ENCODE measurements at places on chromosomes 7 and 10. TPM values are rescaled to one million over a fixed set of nuclear protein-coding genes. Genes with fewer than 3 reads are reported as not detected.

GRCh38 chr10:44369296-44369695, 15.6 kb downstream of the CXCL12 start:
- H3K36me3 ChIP-seq: no peaks in the 10 kb centered on the region
- H3K4me3 ChIP-seq: no peak overlapping the region
- peaks cover 20% of the 10 kb centered on the region for H3K4me1 ChIP-seq
- DNase-seq: no peak

DNA sequence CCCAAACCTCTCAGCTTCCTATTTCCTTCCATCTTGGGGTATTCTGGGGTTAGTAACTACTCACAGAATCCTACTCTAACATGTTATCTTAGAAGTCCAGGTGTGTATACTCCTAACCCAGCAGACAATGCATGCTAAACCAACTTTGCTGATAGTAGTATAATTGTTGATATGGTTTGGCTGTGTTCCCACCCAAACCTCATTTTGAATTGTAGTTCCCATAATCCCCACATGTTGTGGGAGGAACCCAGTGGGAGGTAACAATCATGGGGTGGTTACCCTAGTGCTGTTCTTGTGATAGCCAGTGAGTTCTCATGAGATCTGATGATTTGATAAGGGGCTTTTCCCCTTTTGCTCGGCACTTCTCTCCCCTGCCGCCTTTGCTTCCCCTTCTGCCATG, 135.1 kb downstream of the CHRM2 start:
- H3K27me3 ChIP-seq: no peaks in the 10 kb centered on the region
- H3K36me3 ChIP-seq: no peaks in the 10 kb centered on the region
- no peak overlapping the region for H3K27ac ChIP-seq
- DNase-seq: no peak

DNA sequence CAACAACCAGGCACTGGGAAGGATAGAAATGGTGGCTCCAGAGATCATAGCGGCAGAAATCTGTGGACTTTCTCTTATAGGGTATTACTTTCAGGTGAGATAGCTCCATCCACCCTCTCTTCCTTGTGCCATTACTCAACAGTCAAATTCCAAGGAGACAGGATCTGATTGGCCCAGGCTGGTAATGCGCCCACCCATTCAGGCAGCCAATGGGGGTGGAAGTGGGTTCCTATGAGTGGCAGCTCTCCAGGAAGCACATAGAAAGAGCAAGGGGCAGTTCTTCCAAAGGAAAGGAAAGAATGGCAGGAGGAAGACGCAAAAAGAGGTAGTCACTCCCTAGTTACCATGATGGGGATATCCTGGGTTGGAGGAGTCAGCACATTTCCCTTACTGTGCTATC, 94.4 kb downstream of the STRA8 start:
- H3K4me3 ChIP-seq: no peak overlapping the region
- DNase-seq: no peak
- no peaks in the 10 kb centered on the region for H3K4me1 ChIP-seq
- H3K36me3 ChIP-seq: no peaks in the 10 kb centered on the region
- no peak overlapping the region for H3K27ac ChIP-seq
- peaks cover 4% of the 10 kb centered on the region for H3K27me3 ChIP-seq

Gene PLCE1
- total RNA-seq: 5.7 TPM

Gene POT1
- total RNA-seq: 23.6 TPM

- H3K4me3 ChIP-seq: peak overlapping the region; percentile 88
- no peak overlapping the region for H3K27ac ChIP-seq
- H3K27me3 ChIP-seq: peaks cover 30% of the 10 kb centered on the region
- peaks cover 12% of the 10 kb centered on the region for H3K4me1 ChIP-seq
Measured at GRCh38 chr10:58511765-58512490, 744 bp upstream of the BICC1 start.

GRCh38 chr7:137772748-137773147, 74.0 kb downstream of the DGKI start:
- no peaks in the 10 kb centered on the region for H3K36me3 ChIP-seq
- no peaks in the 10 kb centered on the region for H3K27me3 ChIP-seq
- no peak overlapping the region for H3K27ac ChIP-seq
- H3K4me1 ChIP-seq: peaks cover 9% of the 10 kb centered on the region
- H3K4me3 ChIP-seq: no peak overlapping the region
- no peak for DNase-seq

- no peaks in the 10 kb centered on the region for H3K27me3 ChIP-seq
- peaks cover 41% of the 10 kb centered on the region for H3K4me1 ChIP-seq
- no peak overlapping the region for H3K27ac ChIP-seq
- H3K36me3 ChIP-seq: no peaks in the 10 kb centered on the region
Measured at GRCh38 chr10:60346661-60347060, 43.0 kb downstream of the ANK3 start.

Gene AHR
- 12.1 TPM for total RNA-seq

DNA sequence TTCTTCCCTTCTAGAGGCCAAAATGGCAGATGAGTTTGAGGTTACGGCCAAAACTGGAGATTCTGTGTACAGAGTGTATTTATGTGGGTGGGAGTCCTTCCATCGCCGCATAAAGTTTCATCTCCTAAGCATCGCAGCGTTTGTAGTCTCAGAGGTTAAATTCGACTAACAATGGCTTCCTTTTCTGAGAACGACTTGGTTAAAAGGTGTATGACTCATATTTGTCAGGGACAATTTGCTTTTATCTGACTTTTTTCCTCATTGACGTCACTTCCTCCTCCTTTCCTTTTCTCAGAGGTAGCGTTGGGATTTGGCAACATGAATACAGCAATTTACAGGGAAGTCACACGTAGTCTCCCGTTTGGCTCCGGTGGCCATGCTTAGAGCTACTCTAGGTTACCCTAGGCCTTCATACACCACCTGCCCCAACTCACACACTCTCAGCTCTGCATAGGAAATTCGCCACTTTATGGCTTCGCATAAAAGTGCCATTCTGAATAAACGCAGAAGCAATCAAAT, 37.6 kb upstream of the TCF7L2 start:
- no peaks in the 10 kb centered on the region for H3K36me3 ChIP-seq
- H3K4me3 ChIP-seq: no peak overlapping the region
- H3K27ac ChIP-seq: no peak overlapping the region
- DNase-seq: no peak
- H3K27me3 ChIP-seq: peaks cover 2% of the 10 kb centered on the region

- no peaks in the 10 kb centered on the region for H3K36me3 ChIP-seq
- peaks cover 11% of the 10 kb centered on the region for H3K27me3 ChIP-seq
- DNase-seq: no peak
- peaks cover 4% of the 10 kb centered on the region for H3K4me1 ChIP-seq
- H3K4me3 ChIP-seq: no peak overlapping the region
Measured at GRCh38 chr10:71307469-71308085, 11.5 kb upstream of the SLC29A3 start.

GRCh38 chr10:62082729-62083411, 181.4 kb downstream of the ARID5B start:
- peak overlapping the region; percentile 94 for H3K27ac ChIP-seq
- peaks cover 12% of the 10 kb centered on the region for H3K36me3 ChIP-seq
- H3K4me1 ChIP-seq: peaks cover 41% of the 10 kb centered on the region
- no peak for DNase-seq

DNA sequence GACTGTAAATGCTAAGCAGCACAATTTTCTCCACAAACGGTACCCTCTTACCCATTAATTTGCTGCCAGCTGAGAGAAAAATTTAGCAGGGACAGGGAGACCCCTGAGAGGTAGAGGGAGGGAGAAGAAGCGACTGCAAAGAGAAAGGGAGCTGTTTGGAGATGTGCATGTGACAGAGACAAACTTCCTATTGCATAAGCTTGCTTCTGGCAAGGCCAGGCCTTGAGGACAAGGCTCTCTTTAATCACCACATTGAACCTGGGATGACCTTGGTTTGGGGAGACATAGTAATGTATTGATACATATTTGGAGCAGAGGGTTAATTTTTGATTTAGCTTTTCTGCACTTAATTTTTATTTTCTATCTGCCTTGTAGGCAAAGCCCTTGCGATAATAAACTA, 31.1 kb upstream of the HIBADH start:
- H3K4me3 ChIP-seq: peak overlapping the region; percentile 23
- peaks cover 15% of the 10 kb centered on the region for H3K4me1 ChIP-seq
- no peak overlapping the region for H3K27ac ChIP-seq
- no peaks in the 10 kb centered on the region for H3K36me3 ChIP-seq
- DNase-seq: no peak

DNA sequence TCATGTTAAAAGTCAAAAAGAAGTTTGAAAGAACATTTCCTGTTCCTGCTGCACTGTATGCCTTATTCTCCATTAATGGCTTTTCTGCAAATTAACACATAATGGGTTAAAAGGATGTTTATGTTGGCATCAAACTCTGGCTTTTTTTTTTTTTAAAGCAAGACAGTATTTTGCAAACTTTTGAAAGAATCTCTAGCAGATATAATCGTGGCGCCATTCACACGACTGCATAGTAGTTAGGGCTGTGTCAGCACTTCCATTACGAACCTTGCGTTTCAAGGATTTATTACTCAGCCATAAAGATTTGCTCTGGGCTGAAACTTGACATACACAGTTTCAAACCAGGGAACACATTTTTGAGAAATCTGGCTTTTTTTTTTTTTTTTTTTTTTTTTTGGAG, 207.8 kb downstream of the DYNC1I1 start:
- H3K4me1 ChIP-seq: no peaks in the 10 kb centered on the region
- H3K4me3 ChIP-seq: no peak overlapping the region
- peaks cover 14% of the 10 kb centered on the region for H3K27me3 ChIP-seq

DNA sequence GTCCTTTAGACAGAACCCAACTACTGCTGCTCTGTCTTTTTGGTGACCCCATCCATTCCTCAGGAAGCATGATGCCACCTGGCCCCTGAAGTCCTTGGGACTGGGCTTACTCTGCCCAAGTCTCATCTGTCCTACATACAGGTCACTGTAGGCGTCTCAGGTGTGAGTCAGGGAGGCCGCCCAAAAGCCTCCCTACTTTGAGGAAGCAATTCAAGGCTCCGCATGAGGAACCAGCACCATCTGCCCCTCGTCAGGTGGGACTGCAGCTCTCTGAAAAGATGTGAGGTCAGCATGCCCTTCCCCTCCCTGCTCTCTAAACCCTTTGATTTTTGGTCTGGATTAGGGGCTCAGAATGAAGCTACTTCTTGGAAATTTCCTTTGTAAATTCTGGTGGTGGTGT, 354.8 kb downstream of the CXCL12 start:
- no peaks in the 10 kb centered on the region for H3K36me3 ChIP-seq
- H3K27me3 ChIP-seq: no peaks in the 10 kb centered on the region
- H3K4me3 ChIP-seq: no peak overlapping the region
- DNase-seq: no peak
- no peak overlapping the region for H3K27ac ChIP-seq

Gene COL1A2
- 110 TPM for total RNA-seq

GRCh38 chr10:5555021-5555510, 30.3 kb downstream of the CALML3 start:
- no peaks in the 10 kb centered on the region for H3K27me3 ChIP-seq
- no peak overlapping the region for H3K4me3 ChIP-seq
- DNase-seq: no peak
- peaks cover 27% of the 10 kb centered on the region for H3K4me1 ChIP-seq
- no peaks in the 10 kb centered on the region for H3K36me3 ChIP-seq
- peak overlapping the region; percentile 27 for H3K27ac ChIP-seq

DNA sequence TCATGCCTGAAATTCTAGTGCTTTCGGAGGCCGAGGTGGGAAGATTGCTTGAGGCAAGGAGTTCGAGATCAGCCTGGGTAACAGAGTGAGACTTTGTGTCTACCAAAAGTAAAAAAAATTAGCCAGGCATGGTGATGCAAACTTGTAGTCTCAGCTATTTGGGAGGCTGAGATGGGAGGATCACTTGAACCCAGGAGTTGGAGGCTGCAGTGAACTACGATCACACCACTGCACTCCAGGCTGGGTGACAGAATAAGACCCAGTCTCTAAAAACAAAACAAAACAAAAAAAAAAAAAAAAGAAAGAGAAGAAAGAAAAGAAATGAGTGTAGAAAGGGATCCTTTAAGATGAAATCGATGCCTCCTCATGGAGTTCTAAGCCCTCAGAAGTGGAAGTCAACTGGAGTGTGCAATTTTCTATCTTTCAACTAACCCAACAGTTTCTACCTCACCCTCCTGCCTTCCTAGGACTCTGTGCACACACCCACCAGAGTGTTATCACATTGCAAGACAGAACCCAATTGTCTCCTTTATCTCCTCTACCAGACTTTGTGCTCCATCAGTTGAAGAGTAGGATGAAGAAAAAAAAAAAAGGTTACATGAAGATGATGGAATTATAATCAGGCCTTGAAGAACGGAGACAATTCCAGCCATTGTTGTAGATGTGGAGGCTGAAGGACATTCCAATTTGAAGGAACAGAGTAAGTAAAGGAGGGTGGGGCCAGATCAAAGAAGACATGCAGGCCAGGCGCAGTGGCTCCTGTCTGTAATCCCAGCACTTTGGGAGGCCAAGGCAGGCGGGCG, 26.9 kb downstream of the NYAP1 start:
- H3K27ac ChIP-seq: no peak overlapping the region
- H3K27me3 ChIP-seq: no peaks in the 10 kb centered on the region
- peaks cover 10% of the 10 kb centered on the region for H3K4me1 ChIP-seq
- no peak for DNase-seq
- no peak overlapping the region for H3K4me3 ChIP-seq

GRCh38 chr10:63415640-63416244, 50.0 kb downstream of the JMJD1C start:
- peak overlapping the region; percentile 53 for H3K27ac ChIP-seq
- H3K4me1 ChIP-seq: peaks cover 49% of the 10 kb centered on the region
- DNase-seq: no peak
- no peaks in the 10 kb centered on the region for H3K27me3 ChIP-seq
- peak overlapping the region; percentile 54 for H3K4me3 ChIP-seq

DNA sequence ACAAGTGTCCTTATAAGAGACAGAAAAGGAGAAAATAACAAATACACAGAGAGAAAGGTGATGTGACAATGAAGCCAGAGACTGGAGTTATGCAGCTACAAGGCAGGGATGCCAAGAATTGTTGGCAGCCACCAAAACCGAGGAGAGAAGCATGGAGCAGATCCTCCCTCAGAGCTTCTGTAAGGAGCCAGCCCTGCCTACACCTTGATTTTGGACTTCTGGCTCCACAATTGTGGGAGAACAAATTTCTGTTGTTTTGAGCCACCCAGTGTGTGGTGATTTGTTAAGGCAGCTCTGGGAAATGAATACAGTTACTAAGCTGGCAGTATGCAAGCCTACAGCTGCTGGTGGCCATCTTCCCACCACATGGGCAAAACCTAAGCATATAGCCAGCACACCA, 163.6 kb downstream of the GRM8 start:
- no peak overlapping the region for H3K27ac ChIP-seq
- no peak overlapping the region for H3K4me3 ChIP-seq
- no peak for DNase-seq
- H3K27me3 ChIP-seq: peaks cover 8% of the 10 kb centered on the region
- no peaks in the 10 kb centered on the region for H3K36me3 ChIP-seq

Gene DYDC2
- total RNA-seq: 3.5 TPM

Gene ZNF117
- 27.7 TPM for total RNA-seq

- H3K27me3 ChIP-seq: no peaks in the 10 kb centered on the region
- H3K36me3 ChIP-seq: no peaks in the 10 kb centered on the region
- no peak for DNase-seq
- H3K4me1 ChIP-seq: no peaks in the 10 kb centered on the region
- H3K4me3 ChIP-seq: no peak overlapping the region
Measured at GRCh38 chr7:51060536-51060935, 256.1 kb downstream of the COBL start.

GRCh38 chr7:30464231-30464671, 14.3 kb downstream of the NOD1 start:
- no peaks in the 10 kb centered on the region for H3K36me3 ChIP-seq
- no peaks in the 10 kb centered on the region for H3K27me3 ChIP-seq
- peaks cover 14% of the 10 kb centered on the region for H3K4me1 ChIP-seq
- no peak overlapping the region for H3K4me3 ChIP-seq
- H3K27ac ChIP-seq: peak overlapping the region; percentile 20

GRCh38 chr10:82377608-82378007, 502.6 kb downstream of the NRG3 start:
- no peak for DNase-seq
- H3K27me3 ChIP-seq: peaks cover 7% of the 10 kb centered on the region
- no peak overlapping the region for H3K27ac ChIP-seq
- no peaks in the 10 kb centered on the region for H3K4me1 ChIP-seq
